ENCODE measurements at places on chromosomes 16 and 17.

GRCh38 chr16:46757339-46758050 is 9.4 kb upstream of the MYLK3 start:
- peak; percentile 29 for DNase-seq

DNA sequence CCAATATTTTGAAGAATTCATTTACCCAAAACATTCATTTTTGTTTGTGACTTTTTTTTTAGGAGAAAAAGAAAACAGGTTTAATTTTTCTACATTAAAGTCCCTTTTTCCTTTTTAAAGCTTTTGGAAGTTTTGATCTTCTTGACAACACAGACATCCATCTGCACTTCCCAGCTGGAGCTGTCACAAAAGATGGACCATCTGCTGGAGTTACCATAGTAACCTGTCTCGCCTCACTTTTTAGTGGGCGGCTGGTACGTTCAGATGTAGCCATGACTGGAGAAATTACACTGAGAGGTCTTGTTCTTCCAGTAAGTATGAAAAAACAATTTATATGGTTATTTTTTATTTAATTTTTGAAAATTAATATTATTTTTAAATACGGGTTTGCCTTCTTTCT is 37.2 kb downstream of the SIAH1 start:
- no peak for DNase-seq

DNA sequence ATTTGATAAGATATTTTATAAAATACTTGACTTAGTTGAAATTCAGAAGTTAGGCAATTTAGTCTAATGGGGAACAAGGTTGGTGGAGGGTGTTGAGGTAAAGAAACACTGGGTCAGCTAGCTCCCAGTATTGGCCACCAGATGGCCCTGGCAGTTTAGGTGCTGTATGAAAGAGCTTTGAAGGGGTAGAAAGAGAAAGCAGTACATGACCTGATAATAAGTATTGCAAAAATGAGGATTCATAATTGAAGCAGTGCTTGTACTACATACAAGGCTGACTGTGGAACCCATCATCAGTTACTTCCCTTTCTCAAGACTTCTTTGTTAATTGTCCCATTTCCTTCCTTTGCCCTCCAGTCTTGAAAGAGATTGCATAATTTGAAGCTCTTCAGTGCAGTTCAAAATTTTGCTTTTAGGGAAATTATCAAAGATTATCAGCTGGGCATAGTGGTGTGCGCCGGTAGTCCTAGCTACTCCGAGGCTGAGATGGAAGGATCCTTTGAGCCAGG is 29.4 kb downstream of the TANC2 start:
- peak; percentile 48 for DNase-seq

GRCh38 chr17:43020789-43021740 is 1.1 kb downstream of the VAT1 start:
- peak; percentile 51 for DNase-seq

GRCh38 chr17:81159611-81160265 is 5.6 kb upstream of the PVALEF start:
- no peak for DNase-seq

- DNase-seq, result no peak
Observed at GRCh38 chr16:23071196-23072083, 77.8 kb downstream of the USP31 start.

DNA sequence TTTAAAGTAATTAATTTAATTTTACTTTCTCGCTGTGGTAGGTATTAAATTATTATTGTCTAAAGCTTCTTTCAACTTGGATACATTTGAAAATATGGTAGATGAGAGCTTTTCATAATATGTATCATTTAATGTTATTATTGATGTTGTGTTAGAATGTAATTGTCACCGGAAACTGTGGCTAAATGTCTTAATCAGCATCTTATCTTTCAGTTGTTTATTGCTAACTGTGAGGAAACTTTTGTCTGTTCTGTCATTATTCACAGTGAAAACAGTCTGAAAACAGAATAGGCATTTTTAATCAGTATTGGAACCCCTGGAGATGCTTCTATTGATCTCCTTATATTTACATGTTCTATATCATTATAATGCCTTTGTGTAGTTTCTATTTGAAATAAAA is 120.7 kb downstream of the STXBP4 start:
- DNase-seq, result no peak

- no peak for DNase-seq
Observed at GRCh38 chr17:50850640-50851039, 15.3 kb downstream of the WFIKKN2 start.

DNA sequence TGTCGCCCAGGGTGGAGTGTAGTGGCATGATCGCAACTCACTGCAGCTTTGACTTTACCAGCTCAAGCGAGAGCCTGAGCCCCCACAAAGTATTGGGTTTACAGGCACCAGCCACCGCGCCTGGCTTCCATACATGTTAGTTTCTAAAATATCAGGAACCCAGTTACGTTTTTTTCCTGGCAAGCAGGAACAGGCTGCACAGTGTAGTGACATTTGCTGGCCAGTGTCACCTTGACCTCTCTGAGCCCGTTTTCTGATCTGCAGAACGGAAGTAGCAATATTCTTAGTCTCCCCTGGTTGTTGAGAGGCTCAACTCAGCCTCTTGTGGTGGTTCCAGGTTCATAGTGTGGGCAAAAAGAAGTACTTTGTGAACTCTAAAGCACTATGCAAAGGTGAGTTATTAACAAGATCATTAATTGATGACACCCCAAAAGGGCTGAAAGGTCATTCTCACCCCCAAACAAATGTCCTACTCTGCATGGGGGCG is 15.6 kb downstream of the IGF2BP1 start:
- DNase-seq, result no peak

- no peak for DNase-seq
Observed at GRCh38 chr16:49491106-49491670, 117.6 kb downstream of the C16orf78 start.

GRCh38 chr16:23635958-23636357 is 5.2 kb downstream of the PALB2 start:
- DNase-seq, result no peak

GRCh38 chr16:1153480-1154160 is 714 bp downstream of the CACNA1H start:
- no peak for DNase-seq

DNA sequence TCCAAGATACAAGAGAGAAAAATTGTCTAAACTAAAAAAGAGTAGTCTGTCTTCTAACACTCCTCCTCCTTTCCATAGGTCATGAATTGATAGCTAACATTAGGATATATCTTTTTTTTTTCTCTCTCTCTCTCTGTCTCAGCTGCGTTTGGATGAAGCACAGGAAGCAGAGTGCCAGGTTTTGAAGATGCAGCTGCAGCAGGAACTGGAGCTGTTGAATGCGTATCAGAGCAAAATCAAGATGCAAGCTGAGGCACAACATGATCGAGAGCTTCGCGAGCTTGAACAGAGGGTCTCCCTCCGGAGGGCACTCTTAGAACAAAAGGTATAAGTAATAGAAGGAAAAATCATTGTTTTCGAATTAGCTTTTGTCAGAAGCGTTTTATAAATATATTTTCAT is 32.9 kb downstream of the ABHD15 start:
- no peak for DNase-seq

DNA sequence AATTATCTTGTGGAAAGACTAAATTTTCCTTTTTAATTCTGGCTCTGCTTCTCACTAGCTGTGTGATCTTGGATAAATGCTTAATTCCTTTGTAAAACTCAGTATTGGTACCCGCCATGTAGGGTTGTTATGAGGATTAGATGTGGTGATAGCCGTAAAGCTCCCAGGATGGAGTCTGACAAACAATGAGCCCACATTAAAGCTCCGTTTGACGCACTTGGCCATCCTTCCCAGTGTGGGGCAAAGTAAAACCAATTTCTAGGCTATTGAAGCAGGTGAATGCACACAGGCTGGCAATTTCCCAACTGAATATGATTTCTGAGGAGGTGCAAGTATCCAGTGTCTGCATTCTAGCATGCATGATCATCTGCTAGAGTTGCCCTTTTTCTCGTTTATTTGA is 123.6 kb downstream of the MRTFB start:
- DNase-seq, result peak; percentile 78

GRCh38 chr17:19003543-19004420 is 782 bp downstream of the FAM83G start:
- peak; percentile 1 for DNase-seq

DNA sequence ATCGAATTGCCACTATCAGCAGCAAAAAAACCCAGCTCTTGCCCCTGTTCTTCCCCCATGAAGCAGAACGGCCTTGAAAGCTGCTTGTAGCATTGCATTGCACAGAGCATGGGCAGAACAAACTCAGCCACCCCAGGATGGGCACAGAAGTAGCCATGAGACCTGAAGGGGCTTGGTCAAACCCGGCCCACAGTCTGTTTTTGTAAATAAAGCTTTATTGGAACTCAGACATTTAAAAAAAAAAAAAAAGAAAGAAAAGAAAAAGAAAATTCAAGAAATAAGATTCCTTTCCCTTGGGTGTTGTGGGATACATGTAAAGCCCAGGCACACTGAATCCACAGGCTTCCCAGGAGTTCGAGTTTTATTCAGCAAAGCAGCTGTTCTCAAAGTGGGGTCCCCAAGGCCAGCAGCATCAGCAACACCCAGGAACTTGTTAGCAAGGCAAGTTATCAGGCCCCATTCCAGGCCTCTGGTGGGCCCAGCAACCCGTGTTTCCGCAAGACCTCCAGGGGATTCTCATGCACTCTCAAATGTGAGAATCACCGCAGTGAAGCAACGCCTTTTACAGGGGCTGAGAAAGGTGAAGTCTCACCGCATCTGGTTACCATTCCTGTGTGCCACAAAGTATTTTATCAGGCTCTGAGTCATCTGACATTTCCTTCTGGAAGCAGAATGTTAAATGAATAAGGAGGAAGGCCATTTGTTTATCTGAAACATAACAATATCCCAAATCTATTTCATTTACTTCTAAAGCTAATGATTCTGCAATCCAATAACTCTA is 108.2 kb downstream of the SLC39A11 start:
- no peak for DNase-seq

DNA sequence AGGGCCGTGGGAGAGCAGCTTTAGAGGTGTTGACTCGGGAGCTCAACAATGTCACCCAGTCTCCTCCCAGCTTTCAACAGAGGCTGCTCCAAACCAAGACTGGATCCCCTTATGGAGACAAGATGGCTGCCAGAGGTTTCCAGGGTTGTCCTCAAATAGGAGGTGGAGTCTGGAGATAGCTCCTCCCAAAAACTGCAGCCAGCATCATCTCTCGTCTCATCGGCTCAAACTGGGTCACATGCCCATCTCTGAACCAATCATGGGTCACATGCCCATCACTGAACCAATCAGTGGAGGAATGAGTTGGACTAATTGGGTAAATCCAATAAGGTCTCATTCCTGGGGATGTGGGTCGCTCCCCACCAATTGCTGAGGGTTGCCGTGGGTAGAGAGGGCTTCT is 41.1 kb upstream of the C16orf82 start:
- no peak for DNase-seq

- no peak for DNase-seq
Observed at GRCh38 chr17:44084921-44085320, 14.4 kb downstream of the G6PC3 start.

- no peak for DNase-seq
Observed at GRCh38 chr16:17306745-17307144, 164.0 kb downstream of the XYLT1 start.

GRCh38 chr17:10036511-10037061 is 131.5 kb upstream of the RCVRN start:
- DNase-seq, result no peak

- DNase-seq, result peak; percentile 11
Observed at GRCh38 chr17:51261024-51261963, 948 bp downstream of the UTP18 start.

GRCh38 chr16:6124136-6124535 is 1026.5 kb upstream of the EEF2KMT start:
- DNase-seq, result no peak

DNA sequence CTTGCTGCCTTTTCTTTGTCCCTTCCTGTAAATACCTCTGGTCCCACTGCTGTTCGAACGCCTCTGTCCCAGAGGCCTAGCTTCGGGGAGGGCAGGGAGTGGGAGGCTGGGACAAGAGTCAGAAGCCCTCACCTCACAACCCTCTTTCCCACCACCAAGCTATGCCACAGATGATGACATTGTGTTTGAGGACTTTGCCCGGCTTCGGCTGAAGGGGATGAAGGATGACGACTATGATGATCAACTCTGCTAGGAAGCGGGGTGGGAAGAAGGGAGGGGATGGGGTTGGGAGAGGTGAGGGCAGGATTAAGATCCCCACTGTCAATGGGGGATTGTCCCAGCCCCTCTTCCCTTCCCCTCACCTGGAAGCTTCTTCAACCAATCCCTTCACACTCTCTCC is 10.4 kb downstream of the ARRB2 start:
- DNase-seq, result no peak

GRCh38 chr17:30520882-30521281 is 43.7 kb downstream of the GOSR1 start:
- DNase-seq, result no peak

DNA sequence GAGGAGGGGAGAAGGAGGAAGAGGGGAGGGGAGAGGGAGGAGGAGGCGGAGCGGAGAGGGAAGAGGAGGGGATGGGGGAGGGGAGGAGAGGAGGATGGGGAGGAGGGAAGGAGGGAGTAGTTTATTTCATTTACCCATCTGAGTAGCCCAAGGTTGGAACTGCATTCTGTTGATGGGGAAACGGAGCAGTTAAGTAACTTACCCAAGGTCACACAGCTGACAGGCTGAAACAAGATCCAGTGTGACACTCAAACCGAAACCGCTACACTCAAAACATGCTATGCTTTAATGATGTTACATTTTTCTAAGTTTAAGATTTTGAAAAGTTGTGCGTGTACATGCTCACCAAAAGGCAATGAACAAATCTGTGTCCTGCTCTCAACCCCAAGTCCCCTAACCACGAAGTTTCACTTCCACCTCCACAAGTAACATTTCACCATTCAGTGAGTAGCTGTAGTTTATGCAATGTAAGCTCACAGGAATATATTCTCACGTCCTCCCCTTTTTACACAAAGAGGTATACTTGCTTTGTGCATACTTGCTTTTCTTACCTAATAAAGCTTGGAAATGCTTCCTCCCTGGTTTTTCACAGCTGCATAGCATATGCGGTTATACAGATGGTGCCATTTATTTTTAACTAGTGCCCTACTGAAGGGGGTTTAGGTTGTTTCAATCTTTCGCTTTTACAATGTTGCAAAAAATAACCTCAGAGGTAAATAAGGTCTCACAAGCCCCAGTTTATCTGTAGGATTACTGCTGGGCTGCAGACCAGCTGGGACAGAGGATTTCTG is 275.3 kb downstream of the PARN start:
- no peak for DNase-seq

GRCh38 chr17:50479522-50480141 is 972 bp downstream of the RSAD1 start:
- peak; percentile 69 for DNase-seq

- peak; percentile 73 for DNase-seq
Observed at GRCh38 chr16:8047736-8048135, 542.6 kb downstream of the TMEM114 start.

GRCh38 chr16:2208308-2208707 is 2.4 kb downstream of the BRICD5 start:
- DNase-seq, result peak; percentile 50

DNA sequence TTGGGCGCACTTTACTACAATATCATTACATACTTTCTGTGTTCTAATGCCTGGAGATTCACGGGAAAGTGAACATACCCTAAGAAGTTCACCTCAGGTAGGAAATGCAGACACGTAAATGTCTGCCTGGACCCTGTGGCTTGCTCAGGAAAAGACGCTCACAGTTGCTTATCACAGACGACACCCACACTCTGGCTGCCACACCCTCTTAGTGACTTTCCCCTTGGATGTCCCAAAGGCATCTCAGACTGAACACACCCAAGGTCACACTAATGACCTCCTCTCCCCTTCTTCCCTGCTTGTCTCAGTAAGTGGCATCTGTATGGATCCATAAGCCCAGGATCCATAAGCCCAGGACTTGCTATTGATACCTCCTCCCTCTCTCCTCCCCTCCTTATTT is 32.6 kb downstream of the CDRT15 start:
- no peak for DNase-seq

GRCh38 chr17:80825471-80826345 is 165.9 kb upstream of the CHMP6 start:
- no peak for DNase-seq

- no peak for DNase-seq
Observed at GRCh38 chr16:9481747-9482730, 390.6 kb downstream of the HAPSTR1 start.
